NCI-H187 treated with DMSO at 0.1 percent for 48 hours (cell line): ENCODE measurements at places on chromosomes 5 and 9.

DNA sequence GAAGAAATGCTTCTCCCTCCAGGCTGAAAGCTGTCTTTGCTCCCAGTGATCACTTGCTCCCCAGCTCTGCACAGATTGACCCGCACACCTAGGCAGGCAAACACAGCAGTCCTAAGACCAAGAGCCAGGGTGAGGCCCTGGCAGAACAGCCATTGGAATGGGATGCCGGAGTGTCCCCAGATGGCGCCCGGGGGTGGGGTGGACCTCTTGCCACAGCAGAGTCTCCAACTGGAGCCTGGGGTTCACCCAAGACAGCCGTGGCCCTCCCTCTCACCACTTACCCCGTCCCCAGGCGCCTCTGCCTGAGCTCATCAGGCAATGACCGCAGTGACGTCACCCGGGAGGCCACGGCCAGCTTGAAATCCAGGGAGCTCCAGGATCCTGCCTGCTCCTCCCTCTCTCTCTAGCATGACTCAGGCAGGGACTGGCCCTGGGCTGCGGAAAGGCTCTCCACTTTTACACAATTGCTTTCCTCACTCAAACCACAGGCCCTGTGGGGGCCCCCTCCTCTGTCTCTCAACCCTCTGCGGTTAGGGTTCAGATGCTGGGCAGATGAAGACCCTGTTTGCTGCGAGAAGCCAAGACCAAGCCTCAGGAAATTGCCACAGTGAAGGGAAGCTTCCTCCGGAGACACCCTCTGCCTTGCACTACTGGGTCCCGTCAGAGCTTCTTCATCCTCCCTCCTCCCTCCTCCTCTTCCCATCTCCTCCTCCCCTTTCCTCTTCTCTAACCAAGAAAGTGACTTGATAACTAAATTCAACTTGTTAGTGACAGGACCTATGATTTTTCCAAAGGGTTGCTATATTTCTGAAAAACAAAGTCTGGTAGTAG lies 24.3 kb upstream of the PTGES start:
- DNase-seq = no peak

GRCh38 chr5:65209341-65209740 lies 272.4 kb downstream of the ADAMTS6 start:
- no peak for DNase-seq

GRCh38 chr5:57889558-57889957 lies 406.9 kb upstream of the ACTBL2 start:
- DNase-seq = no peak

GRCh38 chr5:10677533-10677932 lies 83.5 kb downstream of the DAP start:
- no peak for DNase-seq

DNA sequence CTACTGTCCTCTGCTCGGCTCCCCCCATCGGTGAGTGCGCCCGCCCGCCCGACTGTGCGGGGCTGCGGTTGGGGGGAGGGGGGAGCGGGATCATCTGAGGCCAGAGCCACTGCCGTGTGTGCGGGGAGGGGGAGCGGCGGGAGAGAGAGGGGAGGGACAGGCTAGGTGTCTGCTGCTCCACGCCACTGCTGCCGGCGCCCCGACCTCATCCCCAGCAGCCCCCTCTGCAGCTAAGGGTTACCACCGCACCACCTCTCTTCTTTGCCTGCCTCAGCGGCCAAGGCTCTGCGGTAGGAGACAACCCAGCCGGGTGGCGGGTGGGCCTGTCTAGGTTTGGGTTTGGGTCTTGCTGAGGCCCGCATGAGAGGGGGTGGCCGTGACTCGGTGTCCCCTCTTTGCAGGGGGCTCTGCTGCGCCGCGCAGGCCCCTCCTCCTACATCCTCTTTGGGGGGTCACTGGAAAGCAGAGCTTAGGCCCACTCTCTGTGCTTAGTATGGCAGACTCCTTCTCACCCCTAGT lies 670 bp upstream of the PURA start:
- no peak for DNase-seq

- no peak for DNase-seq
These were observed 27.9 kb upstream of the CTNNA1 start for GRCh38 chr5:138725153-138725817.
